ENCODE measurements at places on chromosomes 4 and X.

DNA sequence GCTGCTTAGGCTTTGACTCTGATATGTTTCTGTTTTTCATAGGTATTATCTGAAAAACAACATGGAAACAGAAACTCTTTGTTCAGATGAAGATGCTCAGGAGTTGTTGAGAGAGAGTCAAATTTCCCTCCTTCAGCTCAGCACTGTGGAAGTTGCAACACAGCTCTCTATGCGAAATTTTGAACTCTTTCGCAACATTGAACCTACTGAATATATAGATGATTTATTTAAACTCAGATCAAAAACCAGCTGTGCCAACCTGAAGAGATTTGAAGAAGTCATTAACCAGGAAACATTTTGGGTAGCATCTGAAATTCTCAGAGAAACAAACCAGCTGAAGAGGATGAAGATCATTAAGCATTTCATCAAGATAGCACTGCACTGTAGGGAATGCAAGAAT is 238.6 kb downstream of the RAPGEF2 start:
- no peak for DNase-seq

GRCh38 chr4:183765251-183765911 is 106.3 kb downstream of the TRAPPC11 start:
- DNase-seq: no peak

- DNase-seq: no peak
These were observed 33.2 kb upstream of the ARMCX4 start for GRCh38 chrX:101452056-101452455.

- no peak for DNase-seq
These were observed 20.3 kb downstream of the APOO start for GRCh38 chrX:23887451-23887850.

GRCh38 chrX:10979956-10980355 is 131.2 kb upstream of the HCCS start:
- no peak for DNase-seq

Data from CD4-positive, alpha-beta T cell treated with Interleukin-15 for 4 hours (primary cell).